ENCODE measurements at places on chromosomes 5 and 9.

GRCh38 chr9:116900543-116900942 is 213.4 kb downstream of the TRIM32 start:
- DNase-seq, result no peak

GRCh38 chr5:88940713-88941112 is 57.7 kb upstream of the MEF2C start:
- DNase-seq, result no peak

DNA sequence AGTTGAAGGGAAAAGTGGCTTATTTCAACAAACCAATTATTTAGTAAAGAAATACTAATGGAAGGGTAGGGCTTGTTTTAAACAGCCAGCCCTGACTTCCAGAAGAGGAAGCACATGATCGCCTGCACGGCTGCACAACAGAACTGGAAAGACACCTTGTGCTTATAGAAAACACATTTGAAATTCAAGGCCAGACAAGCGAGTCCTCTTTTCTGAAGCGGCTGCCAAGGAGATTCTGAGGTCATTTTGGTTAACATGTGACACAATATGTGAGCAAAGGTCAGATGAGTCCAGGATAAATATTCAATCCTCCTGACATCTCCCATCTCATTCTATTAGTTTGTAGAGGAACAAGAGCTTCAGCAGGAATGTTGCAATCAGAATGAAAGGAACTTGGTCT is 461.4 kb upstream of the ST8SIA4 start:
- no peak for DNase-seq

DNA sequence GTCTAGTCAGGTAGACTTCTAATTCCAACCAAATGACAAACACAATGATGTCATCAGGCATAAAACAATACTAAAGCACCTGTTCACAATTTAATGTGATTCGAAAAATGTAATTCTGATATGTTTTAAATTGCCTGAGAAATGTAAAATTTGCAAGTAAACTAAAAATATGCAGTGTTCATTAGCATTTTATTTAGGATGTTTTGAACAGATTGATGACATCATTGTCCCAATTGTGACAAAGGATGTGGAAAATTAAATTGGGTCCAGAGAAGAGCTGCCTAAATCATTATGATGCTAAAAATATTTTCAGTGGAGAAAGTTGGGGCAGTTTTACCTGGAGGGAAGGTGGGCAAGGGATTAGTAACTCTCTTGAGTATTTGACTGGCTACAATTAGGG is 86.5 kb downstream of the CFAP90 start:
- no peak for DNase-seq

DNA sequence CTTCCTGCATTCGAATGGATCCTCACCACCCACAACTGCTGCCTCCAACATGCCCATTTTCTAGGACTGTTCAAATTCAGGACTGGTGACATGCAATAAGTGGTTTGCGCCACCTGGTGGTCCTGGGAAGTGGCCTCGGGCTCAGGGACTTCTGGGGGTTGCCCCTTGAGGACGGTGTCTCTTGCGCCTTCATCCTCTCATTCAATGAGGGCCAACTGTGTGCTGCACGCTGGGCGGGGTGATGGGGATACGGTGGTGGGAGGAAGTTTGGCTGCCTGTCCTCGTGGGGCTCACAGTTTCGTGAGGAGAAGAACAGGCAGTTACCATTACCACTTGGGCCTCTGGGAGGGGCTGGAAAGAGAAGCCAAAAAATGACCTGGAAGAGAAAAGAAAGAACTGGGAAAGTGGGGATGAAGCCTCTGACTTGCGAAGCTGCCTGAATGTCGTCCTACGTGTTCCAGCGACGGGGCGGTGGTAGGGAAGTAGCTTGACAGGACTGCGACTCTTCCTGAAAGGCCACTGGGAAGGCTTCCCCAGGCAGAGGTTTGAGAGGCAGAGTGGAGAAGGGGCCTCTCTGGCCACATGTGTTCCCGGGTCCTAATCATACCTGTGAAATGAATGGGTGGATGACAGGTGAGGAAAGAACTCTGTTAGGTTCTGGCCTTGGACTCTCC is 49.0 kb downstream of the PSD2 start:
- peak; percentile 77 for DNase-seq

DNA sequence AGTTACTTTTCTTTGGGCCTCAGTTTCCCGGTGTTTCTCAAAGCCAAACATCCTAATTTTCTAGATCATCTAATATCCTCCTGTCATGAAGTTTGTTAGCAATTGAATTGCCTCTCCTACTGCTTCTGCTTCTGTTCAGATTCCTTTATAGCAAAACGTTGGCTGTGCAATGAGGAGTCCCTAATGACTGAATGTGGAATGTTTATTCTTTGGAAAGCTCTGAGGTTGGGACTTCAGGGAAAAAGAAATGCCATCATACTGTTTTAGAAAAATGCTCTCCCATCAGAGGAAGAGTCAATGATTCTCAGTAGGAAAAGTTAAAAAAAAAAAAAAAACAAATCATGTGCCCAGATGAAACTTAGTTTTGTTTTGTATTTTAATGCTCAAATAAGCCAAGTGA is 268.7 kb upstream of the PAPPA start:
- DNase-seq, result no peak

- no peak for DNase-seq
Observed at GRCh38 chr5:15452781-15453180, 47.2 kb upstream of the FBXL7 start.

DNA sequence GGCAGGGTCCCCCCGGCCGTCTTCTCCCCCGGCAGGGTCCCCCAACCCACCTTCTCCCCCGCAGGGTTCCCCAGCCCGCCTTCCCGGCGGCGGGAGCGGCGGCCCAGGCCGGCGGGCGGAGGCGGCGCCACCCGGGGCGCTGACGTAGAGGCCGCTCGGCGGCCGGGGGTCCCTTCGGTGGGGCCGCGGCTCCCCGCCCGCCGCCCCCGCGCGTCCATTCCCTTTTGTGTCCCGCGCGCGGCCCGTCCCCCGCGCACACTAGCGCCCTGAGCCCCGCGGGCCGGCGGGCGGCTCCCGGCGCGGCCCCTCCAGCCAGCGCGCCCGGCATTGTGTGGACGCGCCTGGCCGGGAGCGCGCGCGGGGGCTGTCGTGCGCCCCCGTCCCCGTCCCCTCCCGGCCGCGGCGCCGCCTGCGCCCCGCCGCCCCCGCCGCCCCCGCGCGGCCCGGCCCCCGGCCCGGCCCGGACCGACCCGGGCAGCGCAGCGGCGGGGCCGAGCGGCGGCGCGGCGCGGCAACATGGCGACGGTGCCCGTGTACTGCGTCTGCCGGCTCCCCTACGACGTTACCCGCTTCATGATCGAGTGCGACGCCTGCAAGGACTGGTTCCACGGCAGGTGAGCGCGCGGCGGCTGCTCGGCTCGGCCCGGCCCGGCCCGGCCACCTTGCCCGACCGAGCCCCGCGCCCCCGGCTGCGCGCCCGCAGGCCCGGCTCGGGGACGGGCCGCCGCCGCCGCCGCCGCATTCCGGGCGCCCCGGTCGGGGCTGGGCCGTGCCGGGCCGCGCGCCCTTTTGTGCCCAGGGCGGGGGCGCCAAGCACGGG is at the start of gene PHF2:
TSS of gene PHF2 (plus strand) at position 327 of the 820 bp plus-strand sequence. CDS start at position 517, 190 bp downstream.
- DNase-seq, result peak; percentile 82

DNA sequence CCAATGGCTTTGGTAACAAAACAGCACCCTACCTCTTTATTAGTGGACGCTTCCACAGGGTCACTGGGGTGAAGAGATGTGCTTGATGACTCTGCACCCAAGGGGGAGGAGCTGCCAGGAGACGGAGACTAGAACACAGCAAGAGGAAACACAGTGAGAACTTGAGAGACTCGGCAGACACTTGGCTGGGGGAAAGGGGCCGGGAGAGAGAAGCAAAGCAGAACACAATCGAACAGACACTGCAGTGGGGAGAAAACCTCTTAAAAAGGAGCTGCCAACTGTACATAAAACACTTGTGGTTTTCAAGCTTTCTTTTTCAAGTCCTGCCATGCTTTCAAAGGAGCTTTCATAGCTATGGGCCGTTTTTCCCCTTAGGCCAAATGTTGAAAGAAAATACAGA is 151.0 kb downstream of the ENTREP1 start:
- DNase-seq, result no peak

DNA sequence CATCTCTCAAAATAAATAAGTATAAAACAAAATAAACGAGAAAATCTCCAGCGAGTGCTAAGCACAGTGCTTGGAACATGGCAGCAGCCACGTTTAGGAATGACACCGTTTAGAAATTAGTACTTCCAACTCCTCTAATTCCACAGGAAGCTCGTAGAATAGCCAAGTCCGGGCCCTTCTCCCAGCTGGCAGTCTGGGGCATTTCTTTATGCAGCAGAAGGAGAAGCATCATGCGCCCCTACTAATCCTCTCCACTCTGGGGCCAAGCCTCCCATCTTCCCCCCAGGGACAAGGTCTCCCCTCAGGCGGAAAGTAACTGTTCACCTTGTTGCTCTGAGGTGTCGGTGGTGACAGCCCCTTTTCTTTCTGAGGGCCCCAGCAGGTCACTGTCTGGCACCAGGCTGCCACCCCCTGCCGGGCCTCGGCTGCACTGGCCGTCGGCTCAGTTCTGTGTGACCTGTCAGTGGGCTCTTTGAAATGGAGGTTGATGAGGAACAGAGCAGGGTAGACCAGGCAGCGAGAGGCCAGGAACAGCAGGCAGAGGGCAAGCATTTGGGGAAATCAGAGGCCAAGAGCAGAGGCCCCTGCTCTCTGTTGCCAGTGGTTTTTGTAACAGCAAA is 113.5 kb upstream of the WWC1 start:
- no peak for DNase-seq

- DNase-seq, result no peak
Observed at GRCh38 chr9:88952086-88952615, 39.1 kb upstream of the S1PR3 start.

- no peak for DNase-seq
Observed at GRCh38 chr5:6827526-6828219, 114.4 kb downstream of the TENT4A start.

GRCh38 chr9:84499969-84500582 is 159.5 kb upstream of the SLC28A3 start:
- DNase-seq, result no peak

DNA sequence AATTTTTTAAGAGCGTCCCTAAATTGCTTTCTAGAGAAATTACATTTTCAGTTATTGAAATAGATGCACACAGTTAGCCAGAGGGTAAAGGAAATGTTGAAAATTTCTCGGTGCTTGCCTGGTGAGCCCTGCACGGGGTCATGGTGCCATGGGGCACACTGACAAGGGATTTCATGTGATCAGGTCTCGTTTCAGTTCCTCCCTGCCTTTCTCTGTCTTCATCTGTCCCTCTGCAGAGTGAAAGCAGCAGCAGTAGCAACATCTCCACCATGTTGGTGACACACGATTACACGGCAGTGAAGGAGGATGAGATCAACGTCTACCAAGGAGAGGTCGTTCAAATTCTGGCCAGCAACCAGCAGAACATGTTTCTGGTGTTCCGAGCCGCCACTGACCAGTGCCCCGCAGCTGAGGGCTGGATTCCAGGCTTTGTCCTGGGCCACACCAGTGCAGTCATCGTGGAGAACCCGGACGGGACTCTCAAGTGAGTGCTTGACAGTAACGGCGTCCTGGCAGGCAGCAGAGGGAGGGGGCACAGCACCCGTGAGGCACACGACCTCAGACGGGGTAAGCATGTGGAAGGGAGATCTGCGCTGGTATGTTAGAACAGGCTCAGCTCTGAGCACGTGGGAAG is 89.1 kb upstream of the OTULINL start:
- DNase-seq, result no peak

- DNase-seq, result no peak
Observed at GRCh38 chr5:24163091-24163490, 481.7 kb downstream of the CDH10 start.

DNA sequence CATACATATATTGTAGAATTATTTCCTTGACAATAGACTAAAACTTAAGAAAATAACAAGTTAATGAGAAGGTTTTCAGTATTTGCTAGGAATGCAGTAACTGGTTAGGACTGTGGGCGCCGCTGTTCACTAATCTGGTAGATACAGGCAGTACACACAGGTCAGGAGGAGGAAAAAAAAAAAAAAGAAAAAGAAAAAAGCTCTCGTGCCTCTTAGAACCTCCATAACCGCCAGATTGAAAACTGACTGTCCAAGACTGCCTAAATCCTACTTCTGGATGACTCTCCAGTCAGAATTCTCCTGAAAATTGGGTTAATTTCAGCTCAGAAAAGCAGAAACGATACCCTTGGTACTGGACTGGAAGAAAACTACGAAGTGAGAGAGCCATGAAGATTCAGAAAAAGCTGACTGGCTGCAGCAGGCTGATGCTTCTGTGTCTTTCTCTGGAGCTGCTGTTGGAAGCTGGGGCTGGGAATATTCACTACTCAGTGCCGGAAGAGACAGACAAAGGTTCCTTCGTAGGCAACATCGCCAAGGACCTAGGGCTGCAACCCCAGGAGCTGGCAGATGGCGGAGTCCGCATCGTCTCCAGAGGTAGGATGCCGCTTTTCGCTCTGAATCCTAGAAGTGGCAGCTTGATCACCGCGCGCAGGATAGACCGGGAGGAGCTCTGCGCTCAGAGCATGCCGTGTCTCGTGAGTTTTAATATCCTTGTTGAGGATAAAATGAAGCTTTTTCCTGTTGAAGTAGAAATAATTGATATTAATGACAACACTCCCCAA is at the start of gene PCDHGA1:
TSS of gene PCDHGA1 (plus strand) at position 216 of the 782 bp plus-strand sequence.
- DNase-seq, result no peak

- no peak for DNase-seq
Observed at GRCh38 chr9:64128572-64128971, 1156.4 kb downstream of the FOXD4L5 start.

DNA sequence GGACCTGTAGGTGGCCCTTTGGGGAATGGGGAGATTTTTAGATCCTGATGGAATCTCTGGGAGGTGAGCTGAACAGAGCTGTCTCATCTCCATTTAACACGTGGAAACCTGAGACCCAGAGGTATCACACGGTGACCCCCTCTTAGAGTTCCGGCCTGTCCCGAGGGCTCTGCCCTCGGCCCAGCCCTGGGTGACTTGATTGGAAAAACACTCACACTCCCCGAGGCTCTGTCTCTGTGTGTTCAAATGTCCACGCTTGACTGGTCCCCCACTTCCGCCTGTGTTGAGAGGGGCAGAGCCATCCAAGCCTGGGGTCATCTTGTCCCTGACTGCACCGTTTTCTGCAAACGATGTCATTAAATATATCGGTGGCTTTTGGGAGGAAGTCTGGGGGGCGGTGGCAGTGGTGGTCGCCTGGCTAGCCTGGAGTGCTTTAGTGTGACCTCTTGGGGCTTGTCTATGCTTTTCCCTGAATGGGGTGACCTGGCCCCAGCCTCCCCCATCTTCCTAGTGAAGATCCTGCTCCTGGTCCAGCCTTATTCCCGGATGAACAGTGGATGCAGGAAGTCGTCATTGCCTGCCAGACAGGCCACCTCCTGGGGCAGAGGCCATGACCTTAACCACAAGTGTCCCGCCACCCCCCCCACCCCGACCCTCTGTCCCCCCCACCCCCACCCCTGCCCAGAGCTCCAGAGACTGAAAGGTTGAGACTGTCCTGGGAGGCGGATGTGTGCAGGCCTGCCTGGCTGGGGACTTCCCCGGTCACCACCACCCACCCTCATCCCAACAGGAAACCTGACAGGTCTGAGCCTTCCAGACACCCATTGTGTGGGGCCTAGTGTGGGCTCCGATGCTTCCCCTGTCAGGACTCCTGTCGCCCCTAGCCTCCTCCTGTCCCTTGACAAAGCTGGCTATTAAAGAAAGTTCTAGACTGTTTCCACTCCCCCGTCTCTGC is 5.3 kb upstream of the DAB2IP start:
- no peak for DNase-seq
